ENCODE measurements at places on chromosomes 13 and 19.

- DNase-seq = no peak
Measured at GRCh38 chr13:67128136-67128535, 102.0 kb downstream of the PCDH9 start.

GRCh38 chr13:111944171-111944583 is 122.8 kb upstream of the SOX1 start:
- DNase-seq = no peak

DNA sequence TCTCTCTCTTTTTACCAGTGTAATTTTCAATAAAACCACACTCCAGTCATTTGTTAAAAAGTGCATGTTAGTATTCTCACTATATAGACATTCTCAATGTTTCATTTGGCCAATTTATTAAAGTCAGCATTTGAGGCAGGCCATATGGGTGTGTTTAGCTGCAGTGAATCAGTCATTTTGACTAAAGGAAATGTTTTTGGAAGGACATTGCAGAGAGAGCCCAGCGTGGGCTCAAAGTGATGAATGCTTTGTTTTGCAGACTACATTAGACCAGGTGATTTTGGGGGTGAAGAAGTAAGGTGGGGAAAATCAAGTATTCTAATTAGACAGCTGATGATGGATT is 116.7 kb downstream of the POSTN start:
- DNase-seq = no peak

- DNase-seq = no peak
Measured at GRCh38 chr19:55959996-55960675, 12.5 kb downstream of the NLRP8 start.

GRCh38 chr19:31427857-31428256 is 78.6 kb upstream of the TSHZ3 start:
- no peak for DNase-seq

GRCh38 chr13:92354583-92354982 is 872.0 kb upstream of the GPC6 start:
- DNase-seq = no peak

All from CD4-positive, alpha-beta T cell treated with Interleukin-6 at 100 ng/mL for 8 hours (primary cell).